CD4-positive, alpha-beta T cell treated with Interleukin-2 at 100 ng/mL for 4 hours (primary cell): ENCODE measurements at places on chromosomes 3 and 15.

- no peak for DNase-seq
Observed at GRCh38 chr3:19103510-19103909, 44.8 kb upstream of the KCNH8 start.

DNA sequence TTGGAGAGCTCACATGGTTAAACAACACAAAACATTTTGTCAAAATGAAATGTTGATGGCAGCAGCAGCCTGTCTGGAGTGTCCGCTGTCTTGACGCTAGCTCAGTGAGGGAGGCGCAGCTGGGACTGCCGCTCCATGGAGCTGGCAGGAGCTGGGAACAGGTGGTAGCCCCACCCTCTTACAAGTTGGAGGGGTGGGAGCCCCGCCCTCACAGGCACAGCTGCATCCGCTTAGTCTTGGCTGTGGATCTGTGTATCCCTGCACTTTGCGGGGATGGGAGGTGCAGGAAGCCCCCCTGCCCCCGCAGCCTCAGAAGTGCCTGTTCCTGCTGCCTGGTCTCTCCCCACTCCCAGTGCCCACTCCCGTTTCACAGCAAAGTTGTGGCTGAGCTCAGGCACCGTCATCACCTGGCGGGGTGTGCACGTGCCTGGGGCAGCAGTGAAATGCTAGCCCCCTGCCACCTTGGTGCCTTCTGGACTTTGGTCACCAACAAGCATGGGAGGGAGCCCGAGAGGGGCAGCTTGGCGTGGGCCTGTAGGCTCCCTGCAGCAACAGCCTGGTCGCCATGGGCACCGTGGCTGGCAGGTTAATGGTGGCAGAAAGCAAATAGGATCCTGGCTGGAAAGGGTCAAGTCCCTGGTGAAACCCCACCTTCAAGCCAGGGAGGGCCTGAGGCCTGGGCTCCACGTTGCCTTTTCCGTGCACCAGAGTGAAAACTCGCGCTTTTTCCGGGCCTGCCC is 53.8 kb upstream of the CADM2 start:
- no peak for DNase-seq

DNA sequence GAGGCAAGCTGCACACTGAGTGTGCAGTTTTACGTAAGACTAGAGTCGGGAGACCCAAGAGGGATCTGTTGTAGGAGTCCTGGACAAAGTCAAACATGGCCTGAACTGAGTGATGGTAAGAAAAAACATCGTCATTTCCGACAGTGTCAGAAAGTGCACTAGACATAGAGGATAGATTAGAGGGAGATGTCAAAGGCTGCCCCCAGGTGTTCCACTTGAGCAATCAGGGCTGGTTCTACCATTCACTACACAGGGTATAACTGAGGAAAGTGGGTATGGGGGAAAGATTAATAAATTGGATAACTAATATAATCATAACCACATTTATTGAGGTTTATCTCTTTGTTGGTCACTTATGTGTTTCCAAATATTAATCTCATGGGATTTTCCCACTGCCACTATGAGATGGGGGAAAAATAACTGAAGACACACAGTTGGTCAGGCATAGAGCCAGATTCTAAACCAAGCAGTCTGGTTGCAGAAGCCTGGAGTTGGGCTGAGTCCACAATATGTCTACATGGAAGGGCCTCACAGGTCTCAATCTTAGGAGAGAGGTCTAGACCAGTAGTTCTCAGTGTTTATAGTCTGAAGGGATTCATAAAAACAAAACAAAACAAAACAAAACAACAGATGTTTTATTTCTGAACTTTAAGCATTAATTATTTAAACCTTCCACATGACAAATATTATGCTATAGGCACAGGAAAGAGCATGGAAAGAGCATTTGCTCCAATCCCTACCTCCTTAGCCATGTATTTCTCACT is 766.5 kb downstream of the NTRK3 start:
- no peak for DNase-seq

- no peak for DNase-seq
Observed at GRCh38 chr3:29186131-29186599, 94.7 kb upstream of the RBMS3 start.

GRCh38 chr15:53671545-53671944 is 87.9 kb downstream of the WDR72 start:
- DNase-seq: no peak

DNA sequence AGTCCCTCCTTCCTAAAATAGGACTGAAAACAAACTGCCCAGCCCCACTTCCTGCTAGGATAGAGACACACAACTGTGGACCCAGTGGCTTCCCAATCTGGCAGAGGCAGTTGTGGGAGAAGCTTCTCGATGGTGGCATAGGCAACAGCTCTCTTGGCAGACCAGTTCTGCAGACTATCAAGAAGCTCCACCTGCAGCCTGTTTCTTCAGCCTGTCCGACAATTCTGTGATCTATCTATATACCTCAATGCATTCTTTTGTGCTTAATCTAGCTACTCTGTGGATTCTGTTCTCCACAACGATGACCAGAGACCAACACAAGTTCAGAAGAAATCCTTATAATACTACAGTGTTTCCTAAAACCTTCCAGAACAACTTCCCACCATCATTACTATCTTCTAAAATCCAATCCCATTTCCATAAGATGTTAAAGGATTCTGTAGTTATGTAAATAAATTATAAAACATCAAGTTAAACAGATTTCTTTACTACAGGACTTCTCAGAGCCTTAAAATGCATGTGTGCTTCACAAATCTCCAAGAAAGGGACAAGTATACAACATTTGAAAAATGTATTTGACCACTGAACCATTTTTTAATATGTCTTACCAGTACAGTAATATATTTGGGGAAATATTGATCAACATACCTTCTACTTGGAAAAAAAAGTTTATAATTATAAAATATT is 57.7 kb downstream of the IGF2BP2 start:
- DNase-seq: no peak

GRCh38 chr3:85495602-85496001 is 536.8 kb downstream of the CADM2 start:
- DNase-seq: no peak

GRCh38 chr3:43540624-43541023 is 81.2 kb downstream of the ANO10 start:
- DNase-seq: no peak

GRCh38 chr15:79620112-79620857 is 188.1 kb downstream of the MINAR1 start:
- no peak for DNase-seq

GRCh38 chr15:70160267-70160666 is 62.5 kb upstream of the TLE3 start:
- no peak for DNase-seq

DNA sequence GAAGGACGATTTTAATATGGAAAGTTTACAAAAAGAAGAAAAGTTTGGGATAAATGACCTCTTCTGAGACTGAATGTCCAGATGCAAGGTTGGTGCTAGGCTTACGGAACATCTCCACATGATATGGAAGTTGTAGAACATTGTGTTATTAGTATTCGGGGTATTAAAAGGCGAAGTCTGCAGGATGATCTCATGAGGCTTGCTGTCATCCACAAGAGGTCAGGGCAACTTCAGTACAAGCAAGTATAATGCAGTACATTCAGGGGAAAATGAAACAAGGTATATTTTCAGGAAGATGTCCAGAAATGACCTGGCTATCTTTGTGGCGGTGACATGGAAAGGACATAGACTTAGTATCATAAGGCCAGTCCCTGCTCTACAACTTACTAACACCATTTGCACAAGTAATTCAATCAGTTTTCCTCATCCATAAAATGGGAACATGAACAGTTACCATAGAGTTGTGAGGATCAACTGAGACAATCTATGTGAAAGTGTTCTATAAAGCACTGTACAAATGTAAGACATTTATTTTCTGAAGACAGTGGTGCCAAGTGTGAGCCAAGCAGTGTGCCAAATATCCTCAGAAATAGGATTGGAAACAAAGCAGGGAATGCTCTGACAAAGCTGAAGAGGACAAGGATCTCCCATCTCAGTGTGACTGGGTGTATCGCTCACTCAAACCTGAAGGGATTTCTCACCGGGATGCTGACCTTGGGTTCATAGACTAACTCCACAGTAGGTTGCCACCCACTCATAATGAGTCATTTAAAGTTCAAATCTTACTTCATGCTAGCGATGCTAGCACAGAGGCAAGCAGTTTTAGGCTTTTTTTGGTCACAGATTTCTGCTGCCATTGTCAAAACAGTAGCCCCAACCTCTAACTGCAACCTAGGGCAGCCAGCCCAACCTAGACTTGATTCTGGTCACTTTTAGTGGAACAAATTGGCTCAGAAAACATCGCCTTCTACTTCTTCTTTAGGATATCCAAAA is 118.3 kb downstream of the TIGIT start:
- DNase-seq: no peak

- DNase-seq: no peak
Observed at GRCh38 chr15:95498961-95499360, 831.5 kb upstream of the NR2F2 start.
